ENCODE measurements at places on chromosomes 3 and 15.

DNA sequence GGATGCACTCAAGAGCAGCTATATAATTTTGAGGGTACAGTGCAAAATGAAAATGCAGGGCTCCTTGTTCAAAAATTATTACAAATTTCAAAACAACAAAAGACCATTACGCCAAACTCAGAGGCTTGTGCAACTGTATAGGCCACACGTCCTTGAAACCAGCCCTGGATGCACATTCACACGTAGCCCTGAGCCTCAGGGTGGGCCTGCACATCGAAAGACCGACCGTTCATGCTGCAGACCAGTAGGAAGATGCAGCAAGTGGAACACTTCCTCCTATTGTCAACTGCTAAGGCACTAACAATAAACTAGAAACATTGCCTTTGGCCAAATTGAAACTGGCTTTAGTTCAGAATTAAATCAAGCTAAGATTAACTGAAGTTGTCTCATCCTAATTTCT, 174.7 kb downstream of the SHOX2 start:
- no peaks in the 10 kb centered on the region for H3K27me3 ChIP-seq
- DNase-seq, result no peak
- H3K4me3 ChIP-seq, result no peak overlapping the region
- no peaks in the 10 kb centered on the region for H3K36me3 ChIP-seq

- H3K27me3 ChIP-seq, result no peaks in the 10 kb centered on the region
- no peaks in the 10 kb centered on the region for H3K36me3 ChIP-seq
- no peak overlapping the region for H3K27ac ChIP-seq
These were observed 1161.4 kb downstream of the OTOL1 start for GRCh38 chr3:162658003-162658402.

DNA sequence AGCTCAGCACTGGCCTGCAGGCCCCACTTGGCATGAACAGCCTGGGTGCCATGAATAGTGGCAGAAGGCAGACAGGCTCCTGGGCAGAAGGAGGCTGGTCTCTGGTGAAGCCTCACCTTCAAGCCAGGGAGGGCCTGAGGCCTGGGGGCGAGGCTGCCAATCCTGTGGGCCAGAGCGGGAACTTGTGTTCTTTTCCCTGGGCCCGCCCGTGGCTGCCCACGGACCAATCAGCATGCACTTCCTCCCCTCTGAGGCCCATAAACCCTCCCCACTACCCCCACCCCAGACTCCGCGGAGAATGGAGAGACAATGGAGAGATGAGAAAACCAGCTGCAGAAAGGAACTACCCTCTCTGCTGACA, 283.8 kb upstream of the ROBO1 start:
- H3K36me3 ChIP-seq, result no peaks in the 10 kb centered on the region
- no peaks in the 10 kb centered on the region for H3K4me1 ChIP-seq
- no peak for DNase-seq
- H3K27ac ChIP-seq, result no peak overlapping the region
- no peak overlapping the region for H3K4me3 ChIP-seq

- H3K27ac ChIP-seq, result no peak overlapping the region
- H3K27me3 ChIP-seq, result peaks cover 12% of the 10 kb centered on the region
- no peak for DNase-seq
- peaks cover 12% of the 10 kb centered on the region for H3K4me1 ChIP-seq
- H3K36me3 ChIP-seq, result no peaks in the 10 kb centered on the region
- no peak overlapping the region for H3K4me3 ChIP-seq
These were observed 44.8 kb upstream of the MAP3K13 start for GRCh38 chr3:185318141-185318540.

DNA sequence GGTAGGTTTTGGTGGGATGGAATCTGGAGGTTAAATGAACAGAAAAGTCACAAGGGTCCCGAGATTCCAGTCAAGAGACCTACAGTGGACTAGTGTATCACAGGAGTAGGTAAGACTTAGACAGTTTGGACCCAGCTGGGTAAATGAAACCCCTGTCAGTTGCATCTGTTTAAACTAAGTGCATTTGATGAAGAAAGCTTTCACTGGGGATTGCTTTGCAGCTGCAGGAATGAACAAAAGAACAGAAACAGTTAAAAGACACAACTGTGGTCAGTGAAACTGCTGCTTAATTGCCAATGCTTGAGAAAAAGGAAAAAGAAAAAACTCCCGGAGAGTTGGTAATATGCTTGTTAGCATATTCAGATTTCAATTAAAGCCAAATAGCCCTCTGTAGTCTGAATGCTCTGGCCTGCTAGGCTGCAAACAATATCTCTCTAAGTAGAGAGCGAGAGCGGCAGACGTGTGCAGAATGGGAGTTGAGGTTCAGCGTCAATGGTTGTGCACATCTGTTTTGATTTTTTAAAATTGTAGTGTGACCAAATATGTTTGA, 37.1 kb downstream of the OXNAD1 start:
- H3K36me3 ChIP-seq, result peaks cover 60% of the 10 kb centered on the region
- H3K4me3 ChIP-seq, result peak overlapping the region; percentile 87
- peak overlapping the region; percentile 95 for H3K27ac ChIP-seq
- no peaks in the 10 kb centered on the region for H3K27me3 ChIP-seq
- DNase-seq, result no peak
- peaks cover 96% of the 10 kb centered on the region for H3K4me1 ChIP-seq

- no peak for DNase-seq
- peak overlapping the region; percentile 16 for H3K27ac ChIP-seq
- H3K36me3 ChIP-seq, result no peaks in the 10 kb centered on the region
- peaks cover 5% of the 10 kb centered on the region for H3K27me3 ChIP-seq
- no peaks in the 10 kb centered on the region for H3K4me1 ChIP-seq
These were observed 11.1 kb downstream of the ARNT2 start for GRCh38 chr15:80415358-80415670.

DNA sequence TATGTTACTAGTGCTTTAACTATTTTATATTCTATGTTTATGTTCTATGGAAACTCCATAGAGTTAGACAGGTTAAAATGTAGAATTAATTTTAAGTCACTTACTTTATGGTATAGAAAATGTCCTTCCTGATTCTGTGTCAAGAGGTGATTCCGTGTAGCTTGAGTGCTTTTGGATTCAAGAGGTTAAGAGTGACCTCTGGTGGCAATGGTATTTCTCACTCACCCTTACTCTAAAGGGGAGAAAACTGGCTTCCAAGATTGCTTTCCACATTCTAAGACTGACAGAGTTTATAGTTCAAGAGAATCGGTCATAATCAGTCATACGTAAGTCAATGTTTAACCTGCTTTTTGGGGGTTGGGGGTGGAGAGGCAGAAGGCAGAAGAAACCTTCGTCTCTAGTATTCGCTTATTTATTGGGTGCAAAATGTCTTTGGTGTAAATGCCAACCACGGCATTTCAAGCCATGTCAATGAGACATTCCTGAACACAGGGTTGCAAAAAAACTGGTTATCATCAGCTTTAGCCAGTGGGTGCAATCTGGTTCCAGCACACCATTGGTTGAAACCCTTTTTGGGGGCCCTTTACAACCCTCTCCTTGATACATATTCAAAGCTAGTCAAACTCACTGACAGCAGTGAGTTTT, 92.0 kb upstream of the VGLL3 start:
- peaks cover 12% of the 10 kb centered on the region for H3K4me1 ChIP-seq
- H3K36me3 ChIP-seq, result no peaks in the 10 kb centered on the region
- no peak overlapping the region for H3K27ac ChIP-seq

DNA sequence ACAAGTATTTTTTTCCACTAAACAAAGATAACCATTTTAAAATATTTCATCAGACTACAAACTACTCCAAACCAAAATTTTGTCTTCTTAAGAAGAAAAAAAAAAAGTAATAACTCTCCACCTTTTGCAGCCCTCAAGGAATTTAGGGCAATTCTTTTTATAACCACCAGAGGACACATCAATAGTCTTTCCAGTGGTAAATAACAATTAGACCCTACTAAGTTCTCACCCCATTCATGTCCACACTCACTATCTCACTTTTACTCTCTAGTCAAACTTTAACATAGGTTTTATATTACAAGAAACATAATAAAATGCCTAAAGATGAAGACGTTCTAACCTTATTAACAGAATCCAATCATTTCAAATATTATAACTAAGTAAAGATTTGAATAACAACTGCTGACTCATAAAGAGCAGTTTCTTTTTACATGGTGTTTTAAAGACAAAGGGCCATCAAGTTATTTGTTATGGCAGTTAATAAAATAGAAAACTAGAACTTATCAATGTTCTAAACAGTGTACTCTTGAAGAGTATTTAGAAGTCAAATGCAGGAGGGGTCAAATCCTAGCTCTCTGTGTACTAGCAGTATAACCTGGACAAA, 33.0 kb downstream of the CCDC39 start:
- no peaks in the 10 kb centered on the region for H3K36me3 ChIP-seq
- no peak for DNase-seq
- H3K27ac ChIP-seq, result no peak overlapping the region
- peaks cover 5% of the 10 kb centered on the region for H3K27me3 ChIP-seq

DNA sequence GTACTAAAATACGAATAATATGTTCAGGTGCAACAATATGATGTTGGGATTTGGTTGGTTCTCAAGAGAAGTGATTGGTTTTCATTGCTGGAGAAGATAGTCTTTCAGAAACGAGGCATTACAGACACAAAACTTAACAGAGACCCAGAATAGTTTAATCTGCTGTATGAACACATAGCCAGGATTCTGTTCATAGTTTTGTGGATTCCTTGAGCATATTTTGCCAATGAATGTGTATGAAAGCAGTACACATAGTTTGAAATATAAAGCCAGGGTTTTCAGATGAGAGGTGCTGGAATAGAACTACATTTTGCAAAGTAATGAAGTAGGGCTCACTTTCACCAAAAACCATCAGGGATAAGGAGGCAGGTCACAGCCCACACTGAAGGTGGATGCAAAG, 5.7 kb upstream of the MCTP2 start:
- peaks cover 2% of the 10 kb centered on the region for H3K27me3 ChIP-seq
- H3K4me1 ChIP-seq, result peaks cover 69% of the 10 kb centered on the region
- no peak for DNase-seq
- peaks cover 8% of the 10 kb centered on the region for H3K36me3 ChIP-seq
- H3K27ac ChIP-seq, result no peak overlapping the region

GRCh38 chr3:165624761-165625160, 212.5 kb downstream of the BCHE start:
- H3K4me3 ChIP-seq, result no peak overlapping the region
- no peaks in the 10 kb centered on the region for H3K36me3 ChIP-seq
- no peak overlapping the region for H3K27ac ChIP-seq
- no peak for DNase-seq
- H3K27me3 ChIP-seq, result no peaks in the 10 kb centered on the region
- H3K4me1 ChIP-seq, result no peaks in the 10 kb centered on the region

DNA sequence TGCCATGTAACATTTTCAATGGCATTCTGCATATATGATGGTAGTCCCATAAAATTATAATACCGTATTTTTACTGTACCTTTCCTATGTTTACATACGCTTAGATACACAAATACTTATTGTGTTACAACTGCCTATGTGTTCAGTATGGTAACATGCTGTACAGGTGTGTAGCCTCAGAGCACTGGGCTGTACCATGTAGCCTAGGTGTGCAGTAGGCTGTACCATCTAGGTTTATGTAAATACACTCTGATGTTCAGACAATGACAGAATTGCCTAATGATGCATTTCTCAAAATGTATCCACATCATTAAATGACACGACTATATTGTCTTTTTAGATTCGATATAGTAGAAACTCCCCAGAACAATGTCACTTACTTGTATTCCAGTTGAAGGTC, 22.7 kb downstream of the CD80 start:
- DNase-seq, result no peak
- no peak overlapping the region for H3K4me3 ChIP-seq
- no peak overlapping the region for H3K27ac ChIP-seq
- H3K36me3 ChIP-seq, result peaks cover 12% of the 10 kb centered on the region

- no peak for DNase-seq
- H3K27ac ChIP-seq, result no peak overlapping the region
- H3K36me3 ChIP-seq, result peaks cover 8% of the 10 kb centered on the region
- no peak overlapping the region for H3K4me3 ChIP-seq
These were observed 284.7 kb upstream of the ICE2 start for GRCh38 chr15:60763688-60764087.

DNA sequence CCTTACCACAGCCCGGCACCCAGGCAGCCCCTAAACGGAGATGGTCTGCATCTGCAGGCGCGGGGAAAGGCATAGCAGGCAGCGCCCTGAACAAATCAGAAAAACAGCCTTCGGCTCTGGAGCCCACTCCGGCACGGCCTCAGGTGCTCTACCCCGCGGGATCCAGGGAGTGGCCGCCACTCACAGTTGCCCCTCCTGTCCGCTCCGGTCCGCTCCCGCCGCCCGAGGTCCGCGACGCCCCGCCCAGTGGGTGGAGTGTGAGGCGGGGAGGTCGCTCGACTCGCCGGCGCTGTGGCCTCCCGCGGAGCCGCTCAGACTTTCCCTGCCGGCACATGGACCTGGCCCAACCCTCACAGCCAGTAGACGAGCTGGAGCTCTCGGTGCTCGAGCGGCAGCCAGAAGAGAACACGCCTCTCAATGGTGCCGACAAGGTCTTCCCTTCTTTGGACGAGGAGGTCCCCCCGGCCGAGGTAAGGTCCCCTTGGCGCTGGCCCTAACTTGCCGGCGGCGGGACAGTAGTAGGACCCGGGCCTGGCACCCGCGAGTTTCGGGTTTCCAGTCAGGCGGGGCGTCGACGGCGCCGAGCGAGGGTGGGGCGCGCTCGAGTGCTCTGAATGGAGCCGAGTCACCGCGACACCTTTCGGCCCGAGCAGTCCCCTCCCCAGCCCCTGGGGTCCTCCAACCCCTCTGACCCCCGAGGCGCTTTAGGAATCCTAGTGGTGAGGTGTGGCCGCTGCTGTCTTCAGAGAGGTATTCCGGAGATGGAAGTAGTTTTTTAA, at the start of gene C3orf52:
Gene C3orf52 (plus strand): TSS at position 314 of the 779 bp plus-strand sequence. CDS start 19 bp downstream, at position 333.
- peak within 1 kb of the TSS; percentile 91 for H3K4me3 ChIP-seq
- H3K27me3 ChIP-seq, result peaks cover 2% of the 10 kb centered on the region
- peaks cover 54% of the 10 kb centered on the region for H3K4me1 ChIP-seq
- peak; percentile 74 for DNase-seq
- peak within 1 kb of the TSS; percentile 88 for H3K27ac ChIP-seq

- no peaks in the 10 kb centered on the region for H3K27me3 ChIP-seq
- peak overlapping the region; percentile 55 for H3K4me3 ChIP-seq
- peaks cover 53% of the 10 kb centered on the region for H3K4me1 ChIP-seq
- DNase-seq, result no peak
- H3K27ac ChIP-seq, result peak overlapping the region; percentile 14
These were observed 1.4 kb downstream of the UBR1 start for GRCh38 chr15:43104426-43104825.

DNA sequence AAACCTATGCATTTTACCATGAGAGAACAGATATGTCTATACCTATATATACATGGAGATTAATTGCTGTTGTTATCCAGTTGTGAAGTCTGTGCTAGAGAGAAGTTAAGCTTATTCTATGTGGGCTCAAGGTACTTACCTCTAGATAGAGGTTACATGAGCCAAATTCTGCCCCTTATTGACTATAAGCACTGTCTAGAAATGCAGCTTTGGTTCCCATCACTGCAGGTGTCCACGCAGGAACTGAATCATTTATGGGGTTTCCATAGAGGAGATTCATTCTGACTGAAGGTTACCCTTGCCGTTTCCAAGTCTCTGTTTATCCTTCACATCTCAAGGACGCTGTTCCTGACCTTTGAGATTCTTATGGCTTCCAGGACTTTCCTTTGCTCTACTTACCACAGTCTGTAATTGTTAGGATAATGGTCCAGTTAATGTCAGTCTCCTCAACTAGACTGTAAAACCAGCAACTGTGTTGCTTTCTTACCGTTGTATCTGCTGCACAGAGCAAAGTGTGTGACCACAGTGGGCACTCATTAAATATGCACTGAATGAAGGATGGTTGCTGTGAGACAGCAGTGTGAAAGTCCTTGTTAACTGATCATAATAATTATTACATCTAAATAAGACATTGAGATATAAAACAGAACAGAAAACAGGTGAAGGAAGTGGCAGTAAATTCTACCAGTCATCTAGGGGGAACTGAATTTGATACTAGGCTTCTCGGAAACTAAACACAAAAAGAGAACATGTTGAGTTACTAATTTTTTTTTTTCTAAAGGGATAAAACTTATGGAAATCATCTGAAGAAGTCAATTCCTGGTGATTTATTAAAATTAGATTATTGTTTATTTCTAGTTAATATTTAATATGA, 44.0 kb upstream of the BCL6 start:
- peaks cover 25% of the 10 kb centered on the region for H3K36me3 ChIP-seq
- H3K4me3 ChIP-seq, result no peak overlapping the region
- H3K4me1 ChIP-seq, result peaks cover 22% of the 10 kb centered on the region
- H3K27me3 ChIP-seq, result no peaks in the 10 kb centered on the region
